Activated B cell treated with CpG ODN at 0.5 μM for 24 hours (primary cell): ENCODE measurements at places on chromosomes 6 and 20. TPM values are rescaled to one million over a fixed set of nuclear protein-coding genes. Genes with fewer than 3 reads are reported as not detected.

GRCh38 chr20:44643596-44644229 lies 7.8 kb downstream of the ADA start:
- DNase-seq, result no peak

GRCh38 chr6:167572841-167573271 lies 248.0 kb downstream of the TTLL2 start:
- DNase-seq, result no peak

DNA sequence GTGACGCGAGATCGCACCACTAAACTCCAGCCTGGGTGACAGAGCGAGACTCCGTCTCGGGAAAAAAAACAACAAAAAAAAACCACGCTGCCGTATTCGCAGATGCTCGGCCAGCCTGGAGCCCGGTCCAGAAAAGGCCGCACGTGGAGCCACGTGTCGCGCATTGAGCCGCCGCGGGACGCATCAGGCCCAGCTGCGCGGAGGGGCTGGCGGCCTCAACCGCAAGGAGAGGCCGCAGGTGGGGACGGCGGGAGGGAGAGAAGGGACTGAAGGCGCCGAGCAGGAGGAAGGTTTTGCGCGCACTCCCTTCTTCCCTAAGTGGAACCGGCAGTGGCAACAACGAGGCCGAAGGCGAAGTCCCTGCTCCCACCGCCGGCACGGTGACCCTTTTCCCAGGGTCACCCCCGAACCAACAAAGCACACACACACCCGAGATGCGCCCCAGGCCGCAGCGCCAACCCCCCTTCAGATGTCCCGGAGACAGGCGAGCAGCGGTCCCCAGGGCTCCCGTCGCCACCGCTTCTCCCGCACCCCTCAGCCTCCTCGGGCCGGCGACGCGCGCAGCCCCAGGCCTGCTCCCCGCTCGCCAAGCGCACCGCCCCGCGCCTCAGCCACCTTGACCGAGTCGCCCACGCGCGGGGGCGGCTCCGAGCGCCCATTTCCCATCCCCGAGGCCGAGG lies 681 bp downstream of the SYCP2 start:
- no peak for DNase-seq

SNAP25 gene
- not detected in 2 replicates for total RNA-seq

- no peak for DNase-seq
Measured at GRCh38 chr6:94372229-94372628, 952.9 kb upstream of the EPHA7 start.

DNA sequence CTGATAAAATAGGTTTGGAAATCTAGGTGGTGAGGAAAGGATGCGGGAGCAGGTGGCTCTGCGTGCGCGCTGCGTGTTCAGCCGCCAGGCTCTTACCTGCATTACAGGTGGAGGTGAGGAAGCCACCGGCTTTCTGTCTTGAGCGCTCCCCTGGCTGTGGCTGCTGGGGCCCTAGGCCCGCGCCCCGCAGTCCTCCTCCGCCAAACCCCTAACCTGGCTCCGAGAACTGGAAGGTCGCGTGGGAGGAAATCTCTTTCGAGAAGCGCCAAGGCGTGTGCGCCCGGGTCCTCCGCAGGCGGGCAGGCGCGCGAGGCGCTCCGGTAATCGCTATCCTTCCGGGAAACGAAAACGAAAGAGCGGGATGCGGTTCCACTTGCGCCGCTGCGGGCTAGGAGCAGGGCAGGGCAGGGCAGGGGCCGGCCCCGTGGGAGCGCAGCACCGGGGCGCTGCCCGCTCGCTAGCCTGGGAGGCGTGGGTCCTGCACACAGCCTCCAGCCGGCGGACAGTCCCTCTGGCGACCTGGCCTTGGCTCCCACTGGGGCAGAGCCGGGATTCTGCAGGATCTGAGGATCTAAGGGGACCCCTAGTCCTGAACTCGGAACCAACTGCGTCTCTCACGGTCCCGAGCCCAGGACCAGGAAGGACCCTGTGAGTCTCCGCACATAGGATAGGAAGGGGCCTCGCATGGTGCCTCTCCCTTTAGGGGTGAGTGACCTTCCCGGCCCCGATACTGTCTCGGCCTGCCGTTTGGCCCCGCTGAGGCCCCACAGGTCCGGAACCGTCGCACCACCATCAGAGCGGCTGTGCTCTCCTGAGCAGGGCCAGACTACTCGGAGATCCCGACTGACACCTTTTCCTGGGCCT lies at the start of gene ETV7:
ETV7 (minus strand) TSS at position 230 of the 864 bp plus-strand sequence; CDS start at position 102, 128 bp downstream.
- no peak for DNase-seq

RAET1E gene
- not detected in 2 replicates for total RNA-seq

DNA sequence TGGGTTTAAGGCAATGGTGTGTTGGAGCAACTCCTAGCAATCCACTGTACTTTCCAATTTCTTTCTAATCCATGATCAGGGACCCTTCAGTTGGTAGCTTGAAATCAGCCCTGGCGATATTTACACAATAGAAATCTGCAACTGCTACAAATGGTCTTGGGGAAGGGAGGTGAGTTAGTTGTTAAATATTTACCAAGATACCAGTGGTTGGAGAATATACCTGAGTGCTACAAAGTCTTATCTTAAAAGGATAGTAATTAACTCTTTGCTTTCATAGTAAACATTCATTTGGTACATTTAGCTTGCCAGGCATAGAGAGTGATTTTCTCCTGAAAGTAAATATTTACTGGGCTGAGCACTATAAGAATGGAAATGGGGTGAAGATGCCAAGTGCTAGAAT lies 568.2 kb downstream of the BCKDHB start:
- DNase-seq, result no peak

DNA sequence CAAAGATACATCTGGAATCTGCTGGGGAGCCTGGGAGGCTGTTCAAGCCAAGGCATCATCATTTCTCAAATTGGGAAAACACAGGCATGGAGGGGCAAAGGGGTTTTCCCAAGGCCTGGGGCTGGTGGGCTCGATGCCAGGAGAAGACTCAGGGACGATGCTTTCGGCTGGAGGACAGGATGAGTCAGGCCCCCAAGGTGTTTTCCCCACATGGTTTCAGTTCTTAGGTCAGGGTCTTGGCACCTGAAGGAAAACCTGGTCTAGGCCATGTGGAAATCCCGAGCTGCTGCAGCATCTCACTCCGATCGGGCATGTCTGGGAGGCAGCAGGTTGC lies 348.1 kb downstream of the CDC5L start:
- DNase-seq, result no peak

CDC5L gene
- 20.0 and 20.2 TPM in 2 replicates for total RNA-seq

DNA sequence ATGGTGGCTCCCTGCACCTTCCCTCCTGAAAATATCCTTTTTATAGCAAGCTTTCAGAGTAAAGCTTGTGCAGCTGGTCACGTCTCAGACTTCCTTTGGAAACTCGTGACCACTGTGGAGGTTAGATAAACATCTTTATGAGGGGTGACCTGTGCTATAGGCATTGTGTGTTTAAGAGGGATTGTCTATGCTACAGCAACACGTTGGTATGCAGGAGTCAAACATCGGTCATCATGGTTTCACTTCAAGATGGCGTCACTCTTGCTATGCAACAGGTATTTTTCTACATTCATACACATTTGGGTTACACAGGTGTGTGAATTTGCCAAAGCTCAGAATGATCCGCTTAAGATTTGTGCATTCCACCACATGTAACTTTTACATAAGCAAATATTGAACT lies 14.6 kb upstream of the BLCAP start:
- no peak for DNase-seq
